Psoas muscle (tissue), 8 donors: ENCODE measurements at places on chromosomes 5 and 9. TPM values are rescaled to one million over a fixed set of nuclear protein-coding genes. Genes with fewer than 3 reads are reported as not detected.

HAVCR1 gene
- total RNA-seq = 0.77 TPM

RUSC2 gene
- total RNA-seq = 60.9 TPM

EGFLAM gene
- total RNA-seq = 36.2 TPM

ANKRD18B gene
- 0.30 TPM for total RNA-seq

NR2F1 gene
- total RNA-seq = 0.39 TPM

CLIC3 gene
- 0.54 TPM for total RNA-seq

DND1 gene
- total RNA-seq = 0.62 TPM

UNC13B gene
- total RNA-seq = 11.9 TPM

STXBP1 gene
- 10.8 TPM for total RNA-seq

MLANA gene
- total RNA-seq = not detected

NMUR2 gene
- not detected for total RNA-seq

SH3PXD2B gene
- 3.1 TPM for total RNA-seq

POLR1E gene
- total RNA-seq = 17.6 TPM

MAMDC4 gene
- total RNA-seq = 1.7 TPM

FOXD4L3 gene
- total RNA-seq = not detected

ZNF300 gene
- total RNA-seq = 0.57 TPM

CDH6 gene
- total RNA-seq = 1.6 TPM

SLC35A4 gene
- total RNA-seq = 129 TPM

LCN1 gene
- total RNA-seq = 0.71 TPM

EDIL3 gene
- 0.15 TPM for total RNA-seq

NAIP gene
- total RNA-seq = 2.6 TPM

BRD9 gene
- 21.3 TPM for total RNA-seq

MED27 gene
- total RNA-seq = 14.0 TPM

FAT2 gene
- total RNA-seq = 0.02 TPM

TAF11L5 gene
- total RNA-seq = not detected

CDC25C gene
- total RNA-seq = not detected

PPP3R2 gene
- total RNA-seq = not detected

ADAMTS13 gene
- 2.0 TPM for total RNA-seq

FAM174A gene
- 30.6 TPM for total RNA-seq

IFNK gene
- not detected for total RNA-seq

KIF20A gene
- total RNA-seq = not detected

EIF4E1B gene
- not detected for total RNA-seq

KCNIP1 gene
- total RNA-seq = not detected

PCDHB3 gene
- total RNA-seq = 0.69 TPM

HCN1 gene
- not detected for total RNA-seq

TMC1 gene
- 2.6 TPM for total RNA-seq

FCN2 gene
- not detected for total RNA-seq

FRMD3 gene
- 41.0 TPM for total RNA-seq

NXNL2 gene
- not detected for total RNA-seq

FCN1 gene
- 1.1 TPM for total RNA-seq

ANKRD31 gene
- 0.06 TPM for total RNA-seq

AFAP1L1 gene
- total RNA-seq = 21.0 TPM

HK3 gene
- total RNA-seq = 2.2 TPM

SLC36A3 gene
- not detected for total RNA-seq

FOXI1 gene
- total RNA-seq = not detected

ZNG1C gene
- total RNA-seq = 11.5 TPM

PPP1R26 gene
- total RNA-seq = 5.7 TPM

CRHBP gene
- total RNA-seq = 0.27 TPM

IL4 gene
- not detected for total RNA-seq

TAS2R1 gene
- total RNA-seq = not detected

PDZD2 gene
- total RNA-seq = 6.2 TPM
